ENCODE measurements at places on chromosomes 13 and 19.

GRCh38 chr13:77502104-77502720, 33.3 kb upstream of the SCEL start:
- no peak for DNase-seq

- DNase-seq = no peak
Measured at GRCh38 chr13:21324803-21325202, 134.3 kb downstream of the ZDHHC20 start.

DNA sequence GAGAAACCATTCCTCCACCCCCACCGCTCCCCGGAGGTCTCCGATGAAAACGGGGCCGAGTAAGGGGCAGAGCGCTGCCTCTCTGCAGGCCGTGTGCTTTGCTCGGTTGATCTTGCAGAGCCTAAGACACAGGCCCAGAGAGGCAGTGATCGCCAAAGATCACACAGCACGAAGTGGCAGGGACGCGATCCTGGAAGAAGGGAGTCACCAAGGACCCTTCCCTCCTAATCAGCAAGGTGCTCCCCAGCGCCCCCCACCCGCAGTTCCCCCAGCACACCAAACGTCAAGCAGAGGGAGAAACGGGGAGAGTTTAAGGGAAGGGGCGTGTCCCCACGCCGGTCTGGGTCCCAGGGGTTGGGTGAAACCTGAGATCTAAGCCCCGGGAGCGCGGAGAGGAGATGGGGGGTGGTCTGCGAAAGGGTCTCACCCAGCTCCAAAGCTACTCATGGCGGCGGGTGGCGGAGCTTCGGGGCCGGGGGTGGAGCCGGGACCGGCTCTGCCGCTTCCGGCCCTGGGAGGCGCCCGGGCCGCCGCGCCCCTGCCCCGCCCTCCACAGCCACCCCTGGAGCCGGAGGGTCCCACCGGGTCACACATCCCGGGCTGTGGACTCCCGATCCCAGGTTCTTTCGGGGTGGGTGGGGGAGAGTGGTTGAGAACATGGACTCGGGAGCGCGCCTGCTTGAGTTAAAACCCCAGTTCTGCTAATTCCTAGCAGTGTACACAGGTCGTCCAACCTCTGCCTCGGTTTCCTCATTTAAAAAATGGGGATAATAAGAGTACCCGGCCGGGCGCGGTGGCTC, at the start of gene EML2:
Gene EML2, minus strand, starts transcription at position 468 of the 800 bp plus-strand sequence. Its CDS starts 21 bp downstream, at position 447.
- DNase-seq = peak; percentile 52

- DNase-seq = no peak
Measured at GRCh38 chr19:12596485-12596884, 14.1 kb downstream of the ZNF490 start.

GRCh38 chr13:43391036-43391435, 367.6 kb downstream of the DNAJC15 start:
- DNase-seq = no peak

DNA sequence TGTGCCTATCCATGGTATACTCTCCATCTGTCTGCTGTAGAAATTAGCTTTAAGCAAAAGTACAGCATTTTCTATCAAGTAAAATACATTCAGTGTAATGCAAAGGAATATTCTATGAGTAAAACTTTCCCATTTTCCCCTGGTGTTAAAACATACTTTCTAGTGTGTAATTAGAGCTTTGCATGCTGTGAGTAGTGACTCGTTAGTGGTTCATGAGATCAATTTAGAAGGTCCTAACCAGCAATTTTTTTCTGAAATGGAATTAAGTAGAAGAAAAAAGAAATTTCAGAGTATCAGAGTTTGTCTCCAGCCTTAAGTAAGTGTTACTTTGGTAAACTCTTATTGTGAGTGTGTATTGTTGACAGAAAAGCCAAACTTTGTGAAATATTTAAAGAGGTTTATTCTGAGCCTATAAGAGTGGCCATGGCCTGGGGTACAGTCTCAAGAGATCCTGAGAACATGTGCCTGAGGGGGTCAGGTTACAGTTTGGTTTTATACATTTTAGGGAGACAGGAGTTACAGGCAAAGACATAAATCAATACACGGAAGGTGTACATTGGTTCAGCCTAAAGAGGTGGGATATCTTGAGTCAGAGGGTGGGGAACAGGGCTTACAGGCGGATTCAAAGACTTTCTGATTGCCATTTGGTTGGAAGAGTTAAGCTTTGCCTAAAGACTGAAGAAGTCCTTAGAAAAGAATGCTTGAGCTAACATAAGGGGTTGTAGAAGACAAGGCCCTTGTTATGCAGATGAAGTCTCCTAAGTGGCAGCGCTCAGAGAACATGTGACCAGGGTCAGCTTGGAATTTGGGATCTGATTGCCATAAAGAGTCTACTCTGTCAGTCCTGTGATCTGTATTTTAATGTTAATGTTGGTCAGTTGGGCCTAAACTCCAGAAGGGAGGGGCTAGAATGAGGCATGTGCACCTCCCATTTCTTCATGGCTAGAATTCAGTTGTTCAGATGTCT, 25.5 kb downstream of the FAM187B start:
- no peak for DNase-seq

DNA sequence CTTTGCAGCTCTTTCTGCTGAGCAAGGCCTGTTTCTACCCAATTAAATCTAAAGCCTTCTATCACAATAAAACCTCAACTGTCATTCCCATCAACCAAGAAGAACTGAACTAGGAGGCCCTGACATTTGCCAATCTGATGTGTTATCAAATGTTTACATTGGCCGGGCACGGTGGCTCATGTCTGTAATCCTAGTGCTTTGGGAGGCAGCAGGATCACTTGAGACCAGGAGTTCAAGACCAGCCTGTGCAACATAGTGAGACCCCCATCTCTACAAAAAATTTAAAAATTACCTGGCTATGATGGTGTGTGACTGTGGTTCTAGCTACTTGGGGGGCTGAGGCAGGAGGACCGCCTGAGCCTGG, 2.8 kb upstream of the FBXO17 start:
- DNase-seq = no peak

DNA sequence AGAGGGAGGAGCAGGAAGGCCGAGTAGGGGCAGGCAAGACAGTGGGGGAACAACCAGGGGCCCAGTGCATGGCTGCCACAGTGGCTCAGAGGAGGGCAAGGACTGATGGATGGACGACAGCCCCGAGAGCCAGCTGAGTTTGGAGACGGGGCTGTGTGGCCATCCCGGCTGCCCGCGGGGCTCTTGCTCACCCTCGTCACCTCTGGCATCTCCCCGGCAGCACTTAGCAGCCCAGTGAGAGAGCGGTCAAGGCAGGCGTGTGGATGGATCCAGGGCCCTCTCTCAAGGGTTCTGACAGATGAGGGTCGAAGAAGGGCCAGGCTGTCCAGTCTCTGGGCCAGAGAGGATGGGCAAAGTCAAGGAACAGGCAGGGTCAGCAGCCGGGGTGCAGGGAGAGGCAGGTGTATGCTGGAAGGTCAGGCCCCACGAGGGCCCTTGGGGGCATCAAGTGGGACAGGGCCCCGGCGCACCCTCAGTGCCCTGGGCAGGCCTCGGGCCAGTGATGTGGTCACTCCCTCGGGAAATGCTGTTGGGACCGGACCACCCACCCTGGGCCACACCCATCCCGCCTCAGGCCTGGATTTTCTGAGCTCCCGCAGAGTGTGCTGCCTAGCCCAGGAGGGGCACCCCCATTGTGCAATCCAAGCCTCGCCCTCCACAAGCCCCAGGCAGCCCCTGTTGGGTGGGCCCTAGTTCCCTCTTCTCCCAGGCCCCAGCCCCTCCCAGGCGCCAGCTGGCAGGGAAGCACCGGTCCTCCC, 56.4 kb upstream of the TPM4 start:
- DNase-seq = no peak

DNA sequence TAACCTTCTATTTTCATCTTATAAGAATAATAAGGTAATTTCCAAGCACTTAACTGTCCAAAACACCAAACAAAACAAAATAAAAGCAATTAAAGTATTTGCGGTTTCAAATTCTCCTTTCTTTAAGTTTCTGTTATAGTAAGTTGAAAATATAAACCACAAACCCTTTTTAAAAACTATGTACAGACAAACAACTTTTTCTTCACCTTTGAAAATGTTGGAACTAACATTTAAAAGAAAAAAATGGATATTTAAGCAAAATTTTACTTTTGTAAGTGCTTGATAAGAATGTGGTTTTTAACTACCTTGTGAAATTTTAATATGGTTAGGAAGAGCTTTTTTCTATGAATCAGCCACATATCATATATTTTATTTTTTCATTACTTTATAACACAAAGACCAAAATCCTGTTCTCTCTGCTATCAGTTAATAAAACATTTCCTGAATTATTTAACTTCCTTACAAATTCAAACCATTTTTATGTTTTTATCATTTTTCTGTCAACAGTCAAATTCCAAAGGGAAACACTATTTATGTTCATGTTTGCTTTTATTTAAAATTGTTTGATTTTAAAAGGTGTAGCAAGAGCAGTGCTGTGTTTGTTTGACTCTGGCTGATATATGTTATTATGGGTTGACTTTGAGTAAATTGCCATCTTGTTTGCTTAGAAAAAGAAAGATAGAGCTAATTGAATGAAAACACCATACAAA, 554.1 kb upstream of the KLHL1 start:
- DNase-seq = no peak

- no peak for DNase-seq
Measured at GRCh38 chr13:95221971-95222732, 79.1 kb downstream of the ABCC4 start.

DNA sequence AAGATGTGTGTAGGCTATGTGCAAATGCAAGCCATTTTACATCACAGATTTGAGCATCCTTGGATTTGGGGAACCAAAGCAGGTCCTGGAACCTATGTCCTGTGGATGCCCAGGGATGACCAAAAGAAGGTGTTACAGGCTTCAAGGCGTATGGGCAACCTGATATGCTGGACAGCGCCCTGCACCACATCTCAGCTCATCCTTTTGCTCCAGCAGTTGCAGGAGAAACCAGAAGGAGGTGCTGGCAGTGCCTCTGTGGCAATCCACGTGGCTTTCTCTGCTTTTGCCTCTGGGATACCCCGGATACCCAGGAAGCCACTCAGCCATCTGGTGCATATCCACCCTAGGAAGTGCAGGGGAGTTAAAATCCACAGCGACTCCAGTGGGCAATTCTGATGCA, 110.3 kb upstream of the VSTM2B start:
- no peak for DNase-seq

GRCh38 chr19:28977826-28978225, 235.1 kb downstream of the UQCRFS1 start:
- DNase-seq = no peak

GRCh38 chr13:76459863-76460262, 426.3 kb downstream of the KCTD12 start:
- no peak for DNase-seq

- no peak for DNase-seq
Measured at GRCh38 chr13:112792511-112792910, 102.7 kb downstream of the ATP11A start.

- no peak for DNase-seq
Measured at GRCh38 chr13:20553311-20553710, 13.6 kb upstream of the IFT88 start.

DNA sequence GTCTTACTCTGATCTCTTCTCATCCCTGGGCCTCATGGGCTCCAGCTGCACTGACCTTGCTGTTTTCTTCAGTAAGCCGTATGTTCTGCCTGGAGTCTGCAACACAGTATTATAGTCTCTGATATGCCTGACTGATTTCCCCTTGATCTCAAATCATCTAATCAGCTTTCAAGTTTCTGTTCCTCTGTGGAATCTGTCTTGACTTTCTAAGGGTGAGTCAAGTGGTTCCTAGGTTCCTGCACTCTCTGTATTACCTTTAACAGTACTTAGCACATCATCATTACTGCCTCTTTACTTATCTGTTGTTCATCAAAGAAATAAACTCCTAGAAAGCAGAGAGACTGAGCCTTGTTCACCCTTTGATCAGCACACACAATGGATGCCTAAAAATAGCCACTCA, 350.7 kb downstream of the LMO7 start:
- no peak for DNase-seq

DNA sequence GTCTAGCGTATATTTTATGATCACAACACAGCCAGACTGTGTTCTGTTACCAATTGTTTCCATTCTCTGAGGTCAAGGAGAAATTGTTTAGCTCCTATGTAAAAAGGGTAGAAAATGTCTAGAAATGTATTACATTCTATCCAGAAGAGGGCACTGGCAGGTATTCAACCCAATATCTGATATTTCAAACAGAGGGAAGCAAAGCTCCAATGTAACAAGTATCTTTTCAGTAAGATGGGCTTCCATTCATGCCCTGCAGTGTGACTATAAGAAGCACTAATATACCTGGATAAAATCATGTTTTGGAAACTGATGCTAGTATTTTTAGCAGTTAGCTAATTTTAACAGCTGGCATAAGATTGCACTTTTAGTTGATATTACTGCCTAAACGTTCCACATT, 312.7 kb downstream of the FGF14 start:
- DNase-seq = no peak

DNA sequence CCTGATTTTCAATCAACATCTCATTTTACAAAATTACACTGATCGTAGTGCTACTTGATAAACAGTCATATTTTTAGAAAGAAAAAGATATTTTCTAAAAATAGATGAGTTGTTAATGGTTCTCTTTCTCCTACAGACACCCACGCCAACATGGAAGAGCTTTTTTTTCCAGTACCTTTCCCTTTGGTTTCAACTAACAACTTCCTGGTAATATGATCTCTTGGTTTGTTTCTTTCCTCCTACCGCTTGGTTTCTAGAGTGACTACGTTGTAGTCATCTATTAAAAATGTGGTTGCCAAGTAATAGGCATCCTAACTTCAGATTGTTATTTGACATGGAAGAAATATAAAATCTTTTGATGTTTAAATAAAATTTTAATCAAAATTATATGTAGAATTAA, 189.0 kb downstream of the LACC1 start:
- no peak for DNase-seq

DNA sequence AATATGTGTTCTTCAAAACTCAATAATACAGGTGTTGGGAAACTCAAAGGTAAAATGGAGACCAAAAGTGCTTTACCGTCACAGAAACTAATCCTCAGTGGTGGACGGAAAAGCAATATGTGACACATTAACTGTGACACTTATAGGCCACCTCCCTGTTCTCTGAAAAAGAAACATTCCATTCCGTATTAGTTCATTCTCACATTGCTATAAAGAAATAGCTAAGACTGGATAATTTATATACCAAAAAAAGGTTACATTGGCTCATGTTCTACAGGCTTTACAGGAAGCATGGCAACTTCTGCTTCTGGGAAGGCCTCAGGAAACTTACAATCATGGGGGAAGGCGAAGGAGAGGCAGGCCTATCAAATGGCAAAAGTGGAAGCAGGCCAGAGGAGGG, 435.3 kb upstream of the HTR2A start:
- DNase-seq = no peak

DNA sequence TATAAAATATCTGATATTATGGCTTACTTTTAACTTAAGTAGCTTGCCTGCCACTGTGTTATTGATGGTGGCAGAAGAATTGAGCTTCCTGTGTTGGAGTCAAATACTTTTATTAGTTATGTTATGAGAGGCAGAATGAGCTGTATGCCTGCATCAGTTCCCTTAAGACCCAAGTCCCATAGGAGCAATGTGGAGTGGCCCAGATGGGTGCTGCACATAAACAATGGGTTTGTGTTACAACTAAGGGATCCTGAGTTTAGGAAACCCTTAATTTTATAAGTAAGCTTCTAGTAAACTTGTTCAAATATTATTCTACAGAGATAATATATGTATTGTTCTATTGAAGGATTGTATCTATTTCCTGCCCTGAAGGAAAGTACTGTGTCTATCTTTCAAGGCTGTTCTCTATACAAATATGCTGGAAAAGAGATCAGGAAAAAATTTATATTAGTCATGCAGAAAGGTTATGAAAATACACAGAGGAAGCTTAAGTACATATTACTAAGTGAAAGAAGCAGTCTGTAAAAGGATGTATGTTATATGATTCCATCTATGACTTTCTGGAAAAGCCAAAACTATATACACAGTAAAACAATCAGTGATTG, 2018.0 kb upstream of the PCDH20 start:
- no peak for DNase-seq

Measured in NCI-H1436 (cell line).